ENCODE measurements at places on chromosomes 11 and 22.

GRCh38 chr11:95135155-95135554, 45.5 kb downstream of the ENDOD1 start:
- no peak for DNase-seq

DNA sequence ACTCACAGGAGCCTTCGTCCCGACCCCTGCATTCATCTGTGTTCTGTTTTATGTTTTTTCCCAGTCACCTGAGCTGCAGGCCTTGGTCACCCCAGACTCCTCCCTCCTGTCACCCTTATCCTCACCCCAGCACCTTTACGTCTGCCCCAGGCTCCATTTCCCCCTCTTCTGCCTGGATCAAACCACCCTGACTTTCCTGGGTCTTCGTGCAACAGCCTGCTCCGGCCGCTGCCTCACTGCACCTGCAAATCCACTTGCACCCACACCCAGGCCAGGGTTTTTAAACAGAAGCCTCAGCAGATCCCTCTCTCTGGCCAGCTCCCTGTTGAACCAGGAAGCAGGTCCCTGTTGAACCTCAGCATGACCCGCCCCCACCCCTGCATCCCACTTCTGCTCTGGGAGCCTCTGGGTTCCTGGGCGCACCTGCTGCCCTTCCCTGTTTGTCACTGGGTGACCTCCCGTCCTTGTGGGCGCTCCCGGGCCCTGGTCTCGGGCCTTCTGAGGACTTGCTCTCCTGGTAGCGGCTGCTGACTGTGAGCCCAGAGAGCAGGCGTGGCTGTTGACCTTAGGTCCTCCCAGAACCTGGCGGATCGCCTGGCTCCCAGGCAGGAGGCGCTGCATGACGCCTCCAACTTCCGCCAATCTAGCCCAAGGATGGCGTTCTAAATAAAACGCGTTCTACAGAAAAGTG, 12.8 kb downstream of the MAPK8IP2 start:
- no peak for DNase-seq

- DNase-seq: no peak
These were observed 450.4 kb downstream of the OPCML start for GRCh38 chr11:133081730-133082452.

- DNase-seq: no peak
These were observed 48.7 kb downstream of the LDLRAD3 start for GRCh38 chr11:35992548-35992947.

- DNase-seq: no peak
These were observed 16.4 kb downstream of the KIAA0930 start for GRCh38 chr22:45224331-45224730.

DNA sequence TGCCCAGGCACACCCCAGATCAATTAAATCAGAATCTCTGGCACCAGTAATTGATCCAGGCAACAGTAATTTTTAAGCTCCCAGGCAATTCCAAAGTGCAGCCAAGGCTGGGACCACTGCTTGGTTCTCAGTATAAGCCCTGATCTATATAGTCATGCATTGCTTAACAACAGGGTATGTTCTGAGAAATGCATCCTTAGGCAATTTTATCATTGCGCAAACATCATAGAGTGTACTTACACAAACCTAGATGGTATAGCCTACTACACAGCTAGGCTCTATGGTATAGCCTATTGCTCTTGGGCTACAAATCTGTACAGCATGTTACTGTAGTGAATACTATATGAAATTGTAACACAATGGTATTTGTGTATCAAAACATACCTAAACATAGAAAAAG, 651 bp upstream of the C11orf42 start:
- no peak for DNase-seq

GRCh38 chr11:33272338-33273107, 15.3 kb downstream of the HIPK3 start:
- DNase-seq: no peak

- no peak for DNase-seq
These were observed 74.8 kb downstream of the APOL5 start for GRCh38 chr22:35792506-35792905.

DNA sequence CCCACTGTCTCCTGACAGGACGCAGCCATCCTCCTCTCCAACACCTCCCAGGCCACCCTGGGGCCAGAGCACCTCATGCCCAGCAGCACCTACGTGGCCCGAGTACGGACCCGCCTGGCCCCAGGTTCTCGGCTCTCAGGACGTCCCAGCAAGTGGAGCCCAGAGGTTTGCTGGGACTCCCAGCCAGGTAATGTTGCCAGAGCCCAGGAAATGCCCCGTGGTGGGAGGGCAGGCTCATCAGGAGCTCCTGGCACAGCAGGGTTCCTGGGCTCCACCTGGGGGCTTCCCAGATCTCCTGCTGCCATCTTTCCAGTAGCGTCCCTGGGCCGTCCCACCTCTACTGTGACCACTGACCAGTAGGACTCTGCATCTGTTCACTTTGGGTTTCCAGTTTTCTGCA, 16.2 kb downstream of the CSF2RB start:
- DNase-seq: no peak

DNA sequence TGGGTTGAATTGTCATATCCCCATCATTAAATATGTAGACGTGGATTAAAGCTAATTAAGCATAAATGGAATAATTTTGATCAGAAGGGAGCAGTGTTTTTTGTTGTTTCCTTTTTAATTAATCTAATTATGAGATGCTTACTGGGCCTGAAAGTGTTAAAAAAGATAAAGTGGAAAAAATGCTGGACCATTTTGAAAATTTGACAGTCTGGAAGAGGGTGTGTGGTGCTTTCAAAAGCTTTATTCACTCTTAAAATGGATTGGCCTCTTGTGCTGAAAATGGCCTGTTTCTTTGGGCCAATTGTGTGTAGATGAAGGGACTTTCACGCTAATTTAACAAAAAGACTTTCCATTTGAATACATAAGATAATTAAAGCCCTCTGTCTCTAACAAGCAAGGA, 1.8 kb downstream of the TNRC6B start:
- no peak for DNase-seq
